ENCODE measurements at places on chromosomes 5 and 9.

DNA sequence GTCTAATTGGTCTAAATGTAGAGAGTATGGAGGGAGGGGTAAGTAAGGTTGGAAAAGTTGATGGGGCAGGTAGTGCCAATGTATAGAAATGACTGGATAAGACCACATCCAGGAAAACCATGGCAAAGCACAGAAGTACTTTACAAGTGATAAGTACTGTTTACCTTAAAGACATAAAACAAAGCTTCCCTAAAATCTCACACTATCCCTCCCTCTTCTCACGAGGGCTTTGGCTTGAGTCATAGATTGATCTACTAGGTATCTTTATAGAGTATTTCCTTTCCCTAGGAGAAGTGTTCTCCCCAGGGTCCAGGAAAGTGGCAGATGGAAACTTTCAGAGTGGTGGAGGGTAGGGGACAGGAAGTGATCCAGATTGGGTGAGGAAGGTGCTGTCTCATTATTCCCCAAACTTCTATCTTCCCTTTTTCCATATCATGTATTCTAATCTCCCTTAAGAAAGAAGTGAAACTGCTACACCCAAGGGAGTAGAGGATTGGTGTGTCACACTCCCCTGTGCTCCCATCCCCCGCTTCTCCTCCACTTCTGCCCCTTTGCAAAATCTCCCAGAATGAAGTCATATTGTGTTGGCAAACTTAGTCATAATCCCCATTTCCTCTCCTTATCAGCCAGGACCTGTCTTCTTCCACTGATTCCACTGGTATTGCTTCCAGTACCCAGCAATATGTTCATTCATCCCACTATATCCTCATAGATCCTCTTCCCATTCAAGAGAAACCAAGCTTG lies 14.6 kb downstream of the IL33 start:
- no peak for DNase-seq

DNA sequence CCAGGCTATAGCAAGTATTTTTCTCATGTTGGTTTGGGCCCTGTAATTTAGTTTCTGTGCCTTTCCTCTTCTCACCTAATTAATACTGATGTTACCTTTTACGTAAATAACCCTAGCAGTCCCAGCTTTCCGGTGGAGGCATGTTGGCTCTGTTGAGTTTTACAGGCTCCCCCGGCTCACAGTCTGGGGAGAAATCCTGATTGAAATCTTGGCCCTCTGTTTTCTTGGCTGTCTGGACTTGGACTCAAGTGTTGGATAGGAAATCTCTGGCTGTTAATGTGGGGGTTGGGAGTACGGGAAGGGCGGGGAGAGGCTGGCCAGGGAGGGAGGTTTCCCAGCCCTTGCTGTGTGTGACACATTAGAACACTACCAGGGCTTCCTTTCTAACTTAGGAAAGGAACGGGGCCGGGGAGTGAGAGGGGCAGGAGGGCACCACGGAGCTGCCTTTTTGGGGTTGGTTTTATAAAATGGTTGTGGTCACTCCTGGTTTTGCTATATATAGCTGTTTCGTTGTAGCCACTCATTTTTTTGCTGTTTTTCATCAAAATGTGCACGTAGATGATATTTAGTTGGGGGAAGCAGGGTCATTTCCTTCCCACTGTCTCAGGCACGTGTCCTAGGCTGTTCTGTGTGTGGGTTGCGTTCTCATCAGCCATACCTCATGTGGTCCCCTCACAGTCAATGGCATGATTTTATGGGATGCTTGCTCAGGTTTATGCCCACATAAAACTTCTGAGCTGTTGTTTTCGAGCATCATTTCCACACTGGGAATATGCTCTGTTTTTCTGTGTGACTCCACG lies 11.0 kb downstream of the TRIO start:
- DNase-seq, result no peak

- no peak for DNase-seq
Observed at GRCh38 chr9:20250791-20251190, 371.5 kb downstream of the MLLT3 start.

- DNase-seq, result no peak
Observed at GRCh38 chr9:94591876-94592275, 1.7 kb downstream of the FBP2 start.

- DNase-seq, result no peak
Observed at GRCh38 chr5:171801839-171802238, 16.2 kb downstream of the SMIM23 start.

DNA sequence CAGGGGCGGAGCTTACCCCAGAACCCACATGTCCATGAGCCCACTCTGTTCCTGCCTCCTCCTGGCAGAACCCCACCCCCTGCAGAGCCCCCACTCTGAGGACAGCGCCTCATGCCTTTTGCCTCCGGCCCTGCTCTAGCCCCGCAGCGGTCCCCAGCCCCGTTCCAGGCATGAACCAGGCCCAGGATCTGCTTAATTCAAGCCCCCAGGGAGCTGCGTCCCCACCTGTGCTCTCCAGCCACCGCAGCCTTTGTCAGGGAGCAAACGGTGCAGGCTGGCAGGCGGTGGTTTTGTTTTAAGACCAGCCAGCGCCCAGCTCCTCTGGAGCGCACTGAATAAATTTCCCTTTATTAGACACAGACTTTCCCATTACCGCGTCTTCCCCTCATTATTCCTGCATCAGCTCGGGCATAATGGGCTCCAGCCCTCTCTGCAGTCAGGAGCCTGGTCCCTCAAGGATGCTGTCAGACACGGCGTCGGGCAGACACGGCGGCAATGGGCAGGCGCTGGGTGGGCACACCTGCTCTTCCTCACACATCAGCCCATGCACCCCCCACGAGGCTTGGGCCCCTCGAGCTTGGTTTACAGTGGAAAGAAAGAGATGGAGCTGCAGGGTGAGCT lies 137.6 kb downstream of the OLFM1 start:
- DNase-seq, result no peak

DNA sequence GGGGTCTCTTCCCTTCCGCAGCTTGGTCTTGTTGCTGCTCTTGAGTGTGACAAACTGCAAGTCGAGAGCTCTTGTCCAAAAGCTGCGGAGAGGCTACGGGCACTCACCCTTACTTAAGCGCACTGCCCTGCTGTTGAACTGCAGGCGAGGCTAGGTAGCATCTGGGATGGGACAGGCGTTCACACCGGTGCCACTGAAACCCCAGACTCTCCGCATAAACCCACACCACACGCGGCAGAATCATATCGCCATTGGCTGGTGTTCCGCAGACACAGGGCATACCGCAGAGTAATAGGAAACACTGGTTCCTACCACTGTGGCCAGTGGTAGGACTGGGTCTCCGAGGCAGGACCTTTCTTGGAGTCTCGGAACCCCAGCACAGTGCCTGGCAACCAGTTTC lies 2.2 kb upstream of the NPR3 start:
- DNase-seq, result no peak

DNA sequence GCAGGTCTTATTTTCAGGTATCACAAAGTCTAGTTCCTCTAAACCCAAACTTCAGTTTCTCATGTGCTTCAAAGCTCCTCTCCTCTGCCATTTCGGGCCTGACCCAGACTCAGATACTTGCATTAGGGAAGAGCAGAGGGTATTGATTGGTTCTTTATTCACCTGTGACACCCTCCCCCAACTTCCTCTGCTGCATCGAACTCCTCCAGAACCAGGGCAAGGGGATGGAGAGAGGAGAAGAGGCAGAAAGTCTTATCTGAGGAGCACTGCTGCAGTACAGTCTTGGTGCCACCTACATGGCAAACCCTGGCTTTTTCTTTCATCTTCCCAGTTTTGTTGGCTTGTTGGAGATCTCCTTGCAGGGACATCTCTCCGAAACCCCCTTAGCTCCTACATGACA lies 96.0 kb upstream of the OSMR start:
- DNase-seq, result no peak

DNA sequence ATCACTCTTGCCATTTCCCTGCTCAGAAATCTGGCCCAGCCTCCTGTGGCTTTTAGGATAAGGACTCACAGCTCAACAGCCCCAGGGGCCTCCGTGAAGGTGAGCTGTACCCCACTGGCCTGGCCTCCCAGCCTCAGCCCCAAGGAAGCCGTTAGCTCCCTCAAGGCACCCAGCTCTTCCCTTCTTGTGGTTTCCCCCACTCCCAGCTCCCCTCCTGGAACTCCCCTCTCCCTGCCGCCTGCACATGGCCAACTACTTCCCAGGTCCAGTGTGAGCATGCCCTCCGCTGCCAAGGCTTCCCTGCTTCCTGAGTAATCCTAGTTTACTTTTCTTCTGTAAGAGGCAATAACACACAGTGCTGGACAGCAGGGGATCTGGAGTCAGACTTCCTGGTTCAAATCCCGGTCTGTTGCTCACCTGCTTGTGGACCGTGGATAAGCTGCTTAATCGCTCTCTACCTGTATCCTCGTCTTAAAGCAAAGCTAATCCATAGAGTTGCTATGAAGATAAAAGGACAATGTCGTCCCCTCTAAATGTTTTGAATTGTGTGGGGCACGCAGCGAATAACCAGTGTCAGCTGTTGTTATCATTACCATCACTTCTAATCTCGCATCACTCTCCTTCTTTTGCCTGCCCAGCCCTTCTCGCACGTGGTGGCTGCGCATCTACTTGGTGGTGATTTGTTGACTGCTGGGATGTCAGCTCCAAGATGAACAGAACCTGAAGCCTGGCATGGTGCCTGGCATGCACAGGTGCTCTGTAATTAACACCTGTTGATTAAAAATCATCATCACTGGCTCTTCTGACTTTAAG lies 86.6 kb downstream of the C5orf15 start:
- DNase-seq, result no peak

- no peak for DNase-seq
Observed at GRCh38 chr9:116267021-116267420, 113.4 kb downstream of the PAPPA start.

GRCh38 chr9:109113254-109113653 lies 6.5 kb downstream of the TMEM245 start:
- no peak for DNase-seq
